ENCODE measurements at places on chromosomes 12 and 14.

- DNase-seq: no peak
These were observed 13.3 kb downstream of the IL31 start for GRCh38 chr12:122160761-122161160.

GRCh38 chr12:11584221-11584855 is 65.1 kb upstream of the ETV6 start:
- no peak for DNase-seq

DNA sequence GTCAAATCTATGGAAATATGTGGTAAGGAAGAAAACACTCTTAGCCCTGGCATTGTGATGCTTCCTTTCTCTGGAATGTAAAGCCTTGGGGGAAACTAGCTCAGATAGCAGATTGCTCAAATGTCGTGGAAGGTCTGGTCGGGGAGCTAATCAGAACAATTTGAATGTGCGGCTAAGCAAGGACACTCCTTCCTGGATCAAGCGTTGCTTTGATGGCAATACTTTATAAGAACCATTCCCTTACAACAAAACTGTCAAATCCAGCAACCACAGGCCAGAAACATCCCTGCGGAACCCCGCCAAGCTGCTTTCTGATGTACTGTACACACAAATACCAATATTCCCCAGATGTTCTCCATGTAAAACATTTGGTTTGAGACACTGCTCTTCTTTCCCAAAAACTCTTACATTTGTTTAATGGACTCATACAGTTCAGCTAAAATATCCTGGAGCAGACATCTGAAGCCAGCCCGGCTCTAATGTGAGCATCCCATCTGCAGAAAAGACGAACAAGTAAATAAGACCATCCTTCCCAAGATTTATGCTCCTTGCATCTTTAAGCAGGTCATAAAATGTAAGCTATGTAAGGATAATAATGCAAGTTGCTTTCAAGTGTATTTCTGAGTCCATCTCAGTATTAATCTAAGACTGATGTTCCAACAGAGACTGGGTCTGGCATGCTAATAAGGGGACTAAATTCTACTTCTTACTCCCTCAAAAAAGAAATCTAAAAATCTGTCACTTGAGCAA is 20.2 kb downstream of the NUAK1 start:
- no peak for DNase-seq

- DNase-seq: peak; percentile 51
These were observed 321.6 kb downstream of the BCL11B start for GRCh38 chr14:98950353-98950895.
